ENCODE measurements at places on chromosomes 7 and 10.

DNA sequence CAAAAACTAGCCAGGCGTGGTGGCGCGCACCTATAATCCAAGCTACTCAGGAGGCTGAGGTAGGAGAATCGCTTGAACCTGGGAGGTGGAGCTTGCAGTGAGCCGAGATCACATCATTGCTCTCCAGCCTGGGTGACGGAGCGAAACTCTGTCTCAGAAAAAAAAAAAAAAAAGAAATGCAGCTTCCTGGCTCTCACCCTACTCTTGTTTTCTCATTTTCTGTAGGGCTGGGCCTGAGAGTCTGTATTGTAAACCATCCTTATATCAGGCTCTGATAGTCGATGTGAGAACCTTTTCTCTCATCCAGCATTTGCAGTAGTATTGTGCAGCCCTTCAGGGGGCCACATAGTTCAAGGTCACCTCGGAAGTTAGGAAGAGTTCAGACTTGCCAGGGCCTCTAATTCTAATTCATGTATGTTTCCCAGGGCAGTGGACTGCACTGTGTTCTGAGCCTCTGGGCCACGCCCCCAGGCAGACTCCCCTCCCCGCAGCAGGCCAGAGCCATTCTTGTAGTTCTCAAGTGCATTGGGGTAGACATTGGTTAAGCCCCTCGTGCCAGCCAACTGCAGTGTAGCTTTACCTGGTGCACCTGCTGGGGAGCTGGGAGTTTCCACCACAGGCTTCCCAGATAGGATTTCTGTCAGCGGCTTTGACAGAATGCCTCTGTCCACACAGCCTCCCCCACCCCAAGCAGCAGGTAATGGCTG is 38.3 kb upstream of the PDCD4 start:
- DNase-seq = no peak

GRCh38 chr7:3265388-3265787 is 35.7 kb upstream of the SDK1 start:
- DNase-seq = no peak

- peak; percentile 1 for DNase-seq
Measured at GRCh38 chr7:49791088-49791741, 17.8 kb downstream of the VWC2 start.

GRCh38 chr10:18406136-18406535 is 245.3 kb downstream of the NSUN6 start:
- DNase-seq = no peak

- DNase-seq = no peak
Measured at GRCh38 chr10:95035332-95036295, 33.7 kb downstream of the CYP2C8 start.

GRCh38 chr7:33757563-33758165 is 147.7 kb upstream of the BMPER start:
- DNase-seq = no peak

DNA sequence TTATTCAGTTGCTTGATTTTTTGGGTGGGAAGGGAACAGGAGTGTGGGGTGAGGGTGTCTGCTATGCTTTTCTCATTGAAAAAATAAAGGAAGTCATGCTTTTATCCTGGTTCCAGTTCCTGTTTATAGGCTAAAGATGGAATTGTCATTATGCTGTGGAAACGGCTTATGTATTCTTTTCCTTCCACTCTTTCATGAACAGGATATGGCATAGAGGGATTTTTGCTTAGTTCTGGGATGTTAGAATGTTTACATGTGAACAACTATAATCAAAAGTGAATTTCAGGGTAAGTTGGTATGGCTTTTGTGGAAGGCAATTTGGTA is 35.9 kb upstream of the PTPN12 start:
- no peak for DNase-seq

DNA sequence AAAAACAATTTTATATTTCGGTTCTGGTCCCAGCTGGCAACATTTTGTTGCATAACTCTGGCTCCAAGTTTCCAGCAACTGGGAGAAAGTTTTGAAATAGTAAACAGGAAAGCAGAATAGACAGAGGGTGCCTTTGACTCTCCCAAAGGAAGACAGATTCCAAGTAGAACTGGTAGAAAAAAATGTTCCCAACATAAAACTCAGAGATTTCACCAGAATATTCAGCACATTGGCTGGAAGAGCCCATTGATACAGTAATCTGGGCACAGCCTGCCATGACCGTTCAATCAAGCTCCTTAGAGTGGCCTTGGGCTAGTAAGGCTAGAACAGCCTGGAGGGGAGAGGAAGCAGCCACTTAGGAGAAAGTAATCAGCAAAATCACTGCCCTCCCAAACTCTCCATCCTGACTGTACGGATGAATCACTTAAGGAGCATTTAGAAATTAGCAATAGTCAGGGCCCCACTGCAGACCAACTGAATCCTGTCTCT is 120.4 kb downstream of the CUBN start:
- DNase-seq = no peak

- no peak for DNase-seq
Measured at GRCh38 chr10:97673736-97674525, 13.1 kb downstream of the AVPI1 start.

DNA sequence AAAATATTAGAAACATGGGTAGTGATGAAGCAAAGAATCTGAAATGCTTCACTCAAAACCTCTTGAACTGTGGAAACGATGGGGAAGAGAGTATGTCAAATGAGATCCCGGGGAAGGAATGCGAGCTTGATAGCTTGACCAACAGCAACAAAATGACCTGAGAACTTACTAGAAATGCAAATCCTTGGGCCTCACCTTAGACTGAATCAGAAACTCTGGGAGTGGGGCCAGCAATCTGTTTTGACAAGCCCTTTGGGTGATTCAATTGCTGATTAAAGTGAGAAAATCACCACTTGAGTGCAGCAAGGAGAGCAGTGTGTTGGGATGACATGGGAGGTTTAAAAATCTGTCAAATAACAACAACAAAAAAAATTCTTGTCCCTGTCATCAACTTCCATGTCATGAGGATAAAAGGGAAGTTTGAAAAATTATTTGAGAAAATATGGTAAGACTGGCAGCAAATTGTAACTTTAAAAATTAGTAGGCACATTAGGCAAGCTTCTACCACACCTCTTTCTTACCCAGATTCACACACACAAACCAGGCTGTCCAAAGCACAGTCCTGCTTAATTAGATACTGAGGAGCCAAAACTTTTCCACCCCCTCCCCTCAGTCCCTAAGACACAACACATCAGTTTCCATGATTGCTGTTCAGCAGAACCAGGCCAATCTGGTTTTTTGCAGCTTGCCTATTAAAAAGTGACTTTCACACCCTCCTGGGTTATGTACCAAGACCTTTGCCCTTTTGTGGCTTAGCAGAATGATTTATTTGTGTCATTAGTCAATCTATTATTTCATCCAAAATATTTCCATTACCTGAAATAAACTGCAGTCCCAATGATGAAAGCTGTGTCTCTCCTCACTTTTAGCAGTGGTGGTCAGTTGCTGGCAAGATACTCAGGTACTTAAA is 15.6 kb downstream of the CALCR start:
- DNase-seq = no peak

DNA sequence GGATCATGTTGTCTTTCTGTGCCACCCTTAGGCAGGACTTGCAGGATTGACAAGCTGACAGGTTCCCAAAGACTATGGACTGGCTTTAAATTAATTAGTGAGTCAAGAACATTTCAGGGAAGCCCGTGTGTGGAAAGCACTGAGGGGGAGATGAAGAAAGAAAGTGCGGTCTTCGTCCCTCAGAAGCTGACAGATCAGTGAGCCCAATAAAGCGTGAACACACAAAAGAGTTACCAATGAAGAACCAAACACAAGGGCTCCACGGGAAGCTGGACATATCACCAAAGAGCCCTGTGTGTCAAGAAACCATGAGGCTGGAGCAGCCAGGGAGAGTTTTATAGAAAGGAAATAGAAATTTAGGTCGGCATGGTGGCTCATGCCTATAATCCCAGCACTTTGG is 725.8 kb downstream of the PARD3 start:
- no peak for DNase-seq

DNA sequence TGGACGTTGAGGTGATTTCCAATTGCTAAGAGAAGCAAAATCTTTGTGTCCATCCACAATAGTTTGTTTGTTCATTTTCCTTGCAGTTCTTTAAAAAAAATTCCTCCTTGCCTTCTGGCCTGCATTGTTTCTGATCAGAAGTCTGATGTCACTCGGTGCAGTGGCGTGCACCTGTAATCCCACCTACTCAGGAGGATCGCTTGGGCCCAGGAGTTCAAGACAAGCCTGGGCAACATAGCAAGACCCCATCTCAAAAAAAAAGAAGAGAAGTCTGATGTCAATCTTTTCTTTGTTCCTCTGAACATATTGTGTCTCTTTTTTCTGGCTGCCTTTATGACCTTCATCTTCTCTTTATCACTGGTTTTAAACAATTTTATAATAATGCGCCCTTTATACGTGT is 13.5 kb upstream of the OCM start:
- no peak for DNase-seq

- no peak for DNase-seq
Measured at GRCh38 chr10:131876508-131876907, 24.3 kb upstream of the PPP2R2D start.

GRCh38 chr7:82204694-82205093 is 238.9 kb downstream of the CACNA2D1 start:
- DNase-seq = no peak

- DNase-seq = no peak
Measured at GRCh38 chr10:110171032-110171431, 36.4 kb upstream of the MXI1 start.

DNA sequence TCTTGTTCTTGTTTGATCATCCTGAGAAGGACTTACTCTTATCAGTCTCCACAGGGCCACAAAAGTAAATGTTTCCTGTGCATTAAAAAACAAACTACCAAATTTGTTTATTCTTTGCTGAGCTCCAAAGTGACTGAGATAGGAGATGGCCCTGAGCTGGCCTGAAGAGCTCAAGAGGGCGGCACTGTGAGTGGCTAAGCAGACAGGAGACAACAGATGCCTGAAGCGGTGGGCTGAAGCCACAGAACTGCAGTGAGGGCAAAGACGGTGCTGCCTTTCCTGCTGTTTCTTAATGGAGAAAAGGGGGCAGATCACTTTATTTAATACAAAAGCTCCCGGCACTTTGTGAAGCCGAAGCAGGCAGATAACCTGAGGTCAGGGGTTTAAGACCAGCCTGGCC is 379.6 kb downstream of the ARL4A start:
- DNase-seq = no peak

DNA sequence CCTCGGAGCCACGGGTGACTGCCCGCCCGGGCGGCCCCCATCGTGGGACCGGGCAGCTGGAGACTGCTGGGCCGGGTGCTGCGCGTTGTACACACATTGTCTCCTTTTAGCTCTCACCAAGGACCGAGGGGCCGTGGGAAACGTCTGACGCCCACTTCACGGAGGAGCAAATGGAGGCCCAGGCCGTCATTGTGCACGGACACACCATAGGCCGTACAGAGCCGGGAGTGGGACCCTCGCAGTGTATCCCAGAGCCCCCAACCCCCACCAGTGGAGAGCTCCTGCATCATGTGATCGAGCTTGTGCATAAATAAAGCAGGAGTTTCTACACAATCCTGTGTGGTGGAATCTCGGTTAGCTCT is 722 bp downstream of the DENND10 start:
- DNase-seq = no peak

- DNase-seq = no peak
Measured at GRCh38 chr7:13044309-13044708, 356.9 kb downstream of the ARL4A start.

DNA sequence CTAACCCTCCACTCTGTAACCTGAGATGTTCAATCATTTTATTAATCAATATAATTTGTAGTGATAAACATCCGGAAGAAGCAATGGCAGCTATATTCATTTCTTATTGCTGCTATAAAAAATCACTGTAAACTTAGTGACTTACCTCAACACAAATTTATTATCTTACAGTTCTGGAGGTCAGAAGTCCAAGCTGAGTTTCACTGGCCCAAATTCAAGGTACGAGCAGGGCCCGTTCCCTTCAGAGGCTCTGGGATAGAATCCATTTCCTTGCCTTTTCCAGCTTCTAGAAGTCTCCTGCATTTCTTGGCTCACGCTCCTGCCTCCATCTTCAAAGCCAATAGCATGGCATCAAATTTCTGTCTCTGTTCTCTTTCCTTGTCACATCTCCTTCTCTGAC is 279.5 kb upstream of the SP8 start:
- no peak for DNase-seq

All from CD4-positive, alpha-beta T cell treated with Interleukin-21 for 1 hour (primary cell).